ENCODE measurements at places on chromosomes 5 and 9.

- no peak for DNase-seq
These were observed 67.7 kb downstream of the PRDM6 start for GRCh38 chr5:123156577-123157296.

DNA sequence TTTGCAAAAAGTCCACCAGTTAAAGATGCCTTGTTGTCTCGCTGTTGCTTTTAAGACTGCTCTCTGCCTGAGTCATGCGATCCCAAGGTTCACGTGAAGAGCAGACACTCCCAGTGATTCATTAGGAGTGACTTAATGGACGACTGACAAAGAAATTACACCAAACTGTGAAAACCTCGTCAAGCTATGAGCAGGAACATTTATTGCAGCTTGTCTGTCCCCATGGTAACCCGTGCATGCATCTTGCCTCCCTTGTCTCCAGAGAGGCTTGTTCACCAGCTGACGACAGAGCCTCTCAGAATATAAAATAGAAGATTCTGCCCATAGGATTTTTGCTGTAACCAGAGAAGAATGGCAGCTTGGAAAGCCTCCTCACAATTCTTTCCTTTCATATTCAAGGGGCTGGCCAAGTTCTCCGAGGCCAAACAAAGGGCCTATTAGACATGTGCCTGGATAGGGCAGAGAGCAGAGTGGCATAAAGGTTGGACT is 352.7 kb downstream of the SPOCK1 start:
- DNase-seq = no peak

- DNase-seq = no peak
These were observed 25.1 kb downstream of the ADGRD2 start for GRCh38 chr9:124475158-124475867.

DNA sequence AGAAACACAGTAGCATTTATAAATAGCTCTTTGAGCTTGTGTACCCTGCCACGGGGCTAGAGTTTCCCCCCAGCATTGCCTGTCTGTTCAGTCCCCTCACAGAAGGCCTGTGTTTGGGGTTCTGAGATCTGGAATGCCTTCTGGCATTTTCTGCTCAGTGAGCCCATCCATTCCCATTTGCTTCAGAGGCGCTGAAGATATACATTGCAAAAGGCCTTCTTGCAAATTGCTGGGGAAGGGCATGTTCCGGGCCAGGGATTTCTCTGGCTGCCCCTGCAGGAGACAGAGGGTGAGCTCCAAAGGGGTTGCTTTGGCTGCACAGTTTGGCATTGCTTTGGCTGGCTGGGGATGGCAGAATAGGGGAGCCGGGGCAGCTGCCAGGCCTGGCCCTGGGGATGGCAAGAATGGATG is 308.4 kb downstream of the MSX2 start:
- DNase-seq = no peak

DNA sequence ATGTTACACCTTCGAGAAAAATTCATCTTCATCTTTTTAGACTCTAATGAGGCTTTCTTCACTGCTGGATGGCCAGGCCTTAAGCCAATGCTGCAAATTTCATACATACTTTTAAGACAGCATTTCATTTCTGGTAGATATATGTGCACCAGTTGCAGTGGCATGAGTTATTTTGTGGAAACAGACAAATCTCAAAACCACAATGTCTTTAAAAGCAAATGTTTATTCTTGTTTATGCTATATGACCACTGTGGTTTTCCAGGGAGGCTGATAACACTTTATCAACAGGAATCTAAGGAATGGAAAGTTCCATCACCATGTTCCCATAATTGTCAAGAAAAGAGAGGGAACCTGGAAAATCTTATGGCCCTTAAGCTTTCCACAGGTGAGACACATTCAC is 27.7 kb downstream of the CDH9 start:
- DNase-seq = no peak

GRCh38 chr5:170757182-170757601 is 26.3 kb upstream of the GABRP start:
- no peak for DNase-seq

GRCh38 chr9:27377147-27377807 is 80.3 kb upstream of the EQTN start:
- DNase-seq = no peak

DNA sequence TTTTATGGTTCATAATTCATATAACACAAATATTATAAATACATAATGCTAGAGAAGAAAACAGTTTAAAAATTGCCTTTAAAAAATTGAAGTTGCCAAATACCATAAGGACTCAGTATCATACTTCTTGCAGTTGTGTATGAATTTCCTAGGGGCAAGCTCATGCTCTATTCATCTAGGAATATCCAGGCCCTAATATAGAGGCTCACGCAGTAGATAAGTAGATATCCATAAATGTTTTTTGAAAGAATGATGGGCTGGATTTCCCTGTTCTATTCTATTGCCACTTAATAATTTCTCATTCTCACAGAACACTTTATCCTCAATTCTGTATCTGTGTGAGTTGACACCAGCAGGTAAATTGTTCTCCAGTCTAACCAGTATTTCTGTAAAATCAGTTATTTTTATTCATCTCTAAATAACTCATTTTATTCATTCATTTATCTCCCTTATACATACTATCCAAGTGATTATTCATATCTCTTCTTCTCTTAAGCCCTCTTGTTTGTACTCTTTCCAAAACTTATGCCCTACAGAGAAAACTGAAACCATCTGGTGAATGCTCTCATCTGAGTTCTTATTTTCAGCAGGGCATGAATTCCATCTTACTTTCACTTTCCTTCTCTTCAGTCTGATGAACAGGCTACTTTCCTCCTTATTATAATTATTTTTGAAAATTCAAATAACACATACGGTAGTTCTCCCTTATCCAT is 97.1 kb downstream of the SLC44A1 start:
- DNase-seq = no peak

GRCh38 chr5:4017076-4017803 is 421.6 kb downstream of the IRX1 start:
- DNase-seq = no peak

GRCh38 chr9:93267091-93267541 is 83.2 kb downstream of the WNK2 start:
- no peak for DNase-seq

- no peak for DNase-seq
These were observed 777 bp downstream of the ENDOG start for GRCh38 chr9:128818839-128819715.

DNA sequence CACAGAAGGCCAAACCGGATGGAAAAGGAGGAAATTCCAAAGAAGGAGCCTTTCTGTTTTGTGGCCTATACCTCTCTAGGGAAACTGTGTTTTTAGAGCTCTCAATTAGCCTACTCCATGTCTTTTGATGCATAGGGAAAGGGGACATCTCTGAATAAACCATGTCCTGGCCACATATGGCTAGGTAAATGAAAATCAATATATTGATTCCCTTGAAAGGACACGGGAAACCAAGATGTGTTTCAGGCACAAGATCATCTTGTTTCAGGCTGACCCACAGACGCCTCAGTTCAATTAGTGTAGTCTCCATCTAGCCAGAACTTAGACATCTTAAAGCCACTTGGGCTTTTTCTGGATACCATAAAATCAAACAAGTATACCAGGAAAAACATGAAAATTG is 363.1 kb downstream of the ENC1 start:
- DNase-seq = no peak

DNA sequence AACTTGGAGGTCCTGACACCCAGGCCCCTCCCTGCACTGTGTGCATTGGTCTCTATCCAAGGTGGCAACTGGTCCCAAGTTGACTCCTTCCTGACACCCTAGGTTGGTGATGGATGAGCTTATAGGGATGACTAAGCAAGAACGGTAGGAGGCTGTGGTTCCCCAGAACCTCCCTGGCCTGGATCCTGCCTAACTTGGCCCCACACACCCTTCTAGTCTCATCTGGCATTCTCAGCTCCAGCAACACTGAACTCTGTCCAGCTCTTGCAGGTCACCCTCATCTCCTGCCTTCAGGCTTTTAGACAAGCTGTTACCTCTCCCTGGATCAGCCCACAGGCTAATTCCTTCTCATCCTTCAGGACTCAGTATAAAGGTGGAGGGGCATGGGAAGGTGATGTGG is 16.5 kb downstream of the AQP3 start:
- DNase-seq = no peak

DNA sequence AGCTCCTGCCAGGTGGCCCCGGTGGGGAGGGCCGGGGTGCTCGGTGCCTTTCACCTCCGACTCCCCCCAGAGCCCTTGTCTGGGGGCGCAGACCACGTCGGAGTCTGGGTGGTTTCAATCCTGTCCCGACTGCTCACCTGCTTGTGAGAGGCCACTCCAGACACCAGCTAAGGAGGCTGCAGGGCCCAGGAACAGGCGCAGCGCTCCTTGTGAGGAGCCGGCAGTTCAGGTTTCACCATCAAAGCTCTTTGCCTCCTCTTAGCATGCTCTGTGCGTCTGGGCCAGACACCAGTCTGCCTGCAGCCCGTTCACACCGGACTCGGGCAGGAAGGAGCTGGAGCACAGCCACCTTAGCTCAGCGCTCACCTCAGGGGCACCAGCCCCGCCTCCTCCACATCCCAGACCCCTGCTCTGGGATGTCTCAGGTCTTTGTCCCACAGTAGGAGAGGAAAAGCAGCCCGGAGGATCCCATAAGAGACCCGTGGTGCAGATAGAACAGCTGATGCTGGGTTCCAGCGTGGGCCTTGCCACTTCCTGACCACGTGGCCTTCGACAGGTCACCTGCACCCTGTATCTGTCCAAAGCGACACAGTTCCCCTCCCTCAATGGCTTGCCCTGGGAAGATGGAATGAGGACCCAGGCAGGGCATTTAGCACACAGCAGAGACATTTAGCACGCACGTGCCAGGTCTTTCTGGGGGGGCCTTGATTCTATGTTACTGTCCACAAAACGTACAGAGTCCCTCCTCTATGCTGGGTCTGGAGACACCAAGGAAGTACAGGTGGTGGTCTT is 106.2 kb upstream of the LMX1B start:
- no peak for DNase-seq
